NCI-H2171 treated with DMSO at 0.1 percent for 48 hours (cell line): ENCODE measurements at places on chromosomes 7 and 10.
A peak's percentile ranks its signal among the peaks of the same experiment; 100 is the strongest.

GRCh38 chr7:24737281-24737680, 20.0 kb downstream of the GSDME start:
- no peak for DNase-seq

DNA sequence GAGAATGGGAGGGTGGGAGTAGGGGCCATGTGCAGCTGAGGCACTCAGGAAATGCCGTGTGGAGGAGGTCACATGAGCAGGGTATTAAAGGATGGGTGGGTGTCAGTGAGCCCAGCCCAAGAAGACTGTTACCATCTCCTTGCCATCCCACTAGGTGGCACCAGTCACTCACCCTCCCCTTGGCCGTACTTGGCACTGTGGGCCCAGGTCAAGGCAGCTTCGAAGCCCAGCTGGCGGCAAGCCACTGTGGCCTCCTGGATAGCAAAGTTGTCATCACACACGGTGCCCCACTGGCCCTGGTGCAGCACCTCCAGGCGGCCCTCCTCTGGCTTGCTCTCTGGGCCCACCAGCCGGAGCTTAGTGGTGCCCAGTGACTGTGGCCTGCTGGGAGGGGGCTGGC, 5.4 kb downstream of the LOXL4 start:
- no peak for DNase-seq

GRCh38 chr10:119288574-119289001, 81.2 kb downstream of the GRK5 start:
- no peak for DNase-seq

- DNase-seq = no peak
Measured at GRCh38 chr10:84158061-84158460, 15.5 kb upstream of the GPR15LG start.

DNA sequence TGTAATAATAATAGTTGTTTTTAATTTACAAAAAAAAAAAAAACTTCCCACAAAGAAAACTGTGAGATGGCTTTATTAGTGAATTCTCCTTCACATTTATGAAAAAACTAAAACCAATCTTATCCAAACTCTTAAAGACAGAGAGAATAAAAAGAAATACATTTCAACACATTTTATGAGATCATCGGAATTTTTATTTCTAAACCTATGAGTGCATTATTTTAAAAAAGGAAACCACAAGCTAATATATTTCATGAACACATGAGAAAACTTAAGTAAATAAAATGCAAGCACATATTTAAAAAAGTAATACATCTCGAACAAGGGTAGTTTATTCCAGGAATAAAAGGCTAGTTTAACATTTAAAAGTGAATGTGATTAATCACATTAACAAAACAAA, 31.5 kb downstream of the C7orf25 start:
- no peak for DNase-seq

GRCh38 chr10:29610876-29611647, 23.7 kb downstream of the SVIL start:
- no peak for DNase-seq

DNA sequence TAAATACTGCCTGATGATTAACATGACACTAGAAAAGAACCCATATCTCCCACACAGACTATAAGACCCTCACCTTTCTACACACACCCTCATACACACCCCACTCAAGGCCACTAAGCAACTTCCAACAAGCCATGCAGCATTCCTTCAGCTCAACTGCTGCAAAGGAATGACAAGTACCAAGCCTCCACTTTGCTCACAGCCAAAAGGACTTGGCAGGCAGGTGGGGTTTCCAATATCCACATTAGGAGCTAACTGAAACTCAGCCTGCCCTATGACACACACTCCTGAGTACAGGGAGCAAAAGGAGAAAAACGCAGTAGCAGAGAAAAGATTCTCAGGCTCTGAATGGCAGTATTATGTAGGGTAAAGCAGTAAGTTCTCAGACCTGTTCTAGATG, 13.4 kb downstream of the USP54 start:
- DNase-seq = no peak

GRCh38 chr7:137269240-137269639, 74.3 kb downstream of the PTN start:
- no peak for DNase-seq

DNA sequence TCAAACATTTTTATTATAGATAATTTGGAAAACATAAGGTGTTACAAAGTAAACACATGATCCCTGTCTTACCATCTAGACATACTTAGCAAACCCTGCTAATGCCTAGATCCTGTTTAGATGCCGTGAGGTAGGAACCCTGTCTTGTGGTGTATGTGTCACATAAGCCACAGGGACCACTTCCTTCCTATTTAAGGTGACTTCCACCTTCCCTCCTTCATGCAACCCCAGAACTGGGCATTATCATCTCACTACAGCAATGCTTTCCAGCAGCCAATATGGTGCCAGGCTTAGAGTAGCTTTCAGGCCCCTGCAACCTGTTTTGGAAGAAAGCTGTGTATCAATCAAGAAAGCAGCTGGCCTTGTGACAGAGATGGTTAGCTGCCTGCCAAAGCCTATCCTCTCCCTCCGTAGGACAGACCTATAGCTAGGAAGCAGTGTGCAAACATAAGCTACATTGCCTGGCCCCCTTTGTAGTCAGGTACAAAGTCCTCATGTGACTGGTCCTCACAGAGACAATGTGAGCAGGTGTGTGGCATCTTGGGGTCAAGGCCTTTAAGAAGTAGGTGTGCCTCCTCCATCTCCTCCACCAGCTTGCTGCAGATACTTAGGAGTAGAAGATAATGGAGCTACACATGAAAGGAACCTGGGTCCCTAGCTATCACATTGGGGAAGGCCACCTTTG, 146.8 kb downstream of the SPAG6 start:
- no peak for DNase-seq

DNA sequence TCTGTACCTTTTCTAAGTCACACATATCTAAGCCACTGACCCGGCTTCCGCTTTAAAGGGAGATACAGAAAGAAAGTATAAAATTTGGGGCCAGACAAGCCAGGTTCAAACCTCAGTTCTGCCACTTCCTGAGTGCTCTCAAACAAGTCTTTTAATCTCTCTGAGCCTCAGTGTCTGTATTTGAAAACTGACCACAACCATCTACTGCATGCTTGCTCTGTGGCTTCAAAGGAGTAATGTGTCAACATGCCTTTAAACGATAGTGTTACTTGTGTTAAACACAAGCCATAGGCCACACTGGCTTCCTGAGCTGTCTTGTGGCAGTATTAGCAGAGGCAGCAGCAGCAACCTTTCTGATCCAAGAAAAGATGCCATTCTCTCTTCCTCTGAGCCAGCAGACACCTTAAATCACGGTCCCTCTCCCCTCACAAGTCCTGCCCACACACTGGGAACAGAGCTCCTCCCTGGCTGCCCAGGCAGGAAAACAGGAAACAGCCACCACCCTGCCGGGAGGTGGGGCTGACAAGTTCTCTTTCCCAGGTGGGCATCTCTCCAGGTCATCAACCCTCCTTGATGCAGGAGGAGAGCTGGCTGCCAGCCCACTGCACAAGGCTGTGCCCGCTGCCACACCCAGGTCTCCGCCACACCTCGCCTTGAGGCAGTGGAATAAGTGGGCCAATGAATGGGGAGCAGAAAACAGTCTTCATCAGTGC, 10.7 kb downstream of the HIP1 start:
- DNase-seq = peak; percentile 60

GRCh38 chr10:27911539-27911938, 87.3 kb downstream of the ODAD2 start:
- DNase-seq = no peak

GRCh38 chr10:117551330-117552155, 9.0 kb downstream of the EMX2 start:
- no peak for DNase-seq

- no peak for DNase-seq
Measured at GRCh38 chr10:34213193-34213804, 601.8 kb downstream of the PARD3 start.

DNA sequence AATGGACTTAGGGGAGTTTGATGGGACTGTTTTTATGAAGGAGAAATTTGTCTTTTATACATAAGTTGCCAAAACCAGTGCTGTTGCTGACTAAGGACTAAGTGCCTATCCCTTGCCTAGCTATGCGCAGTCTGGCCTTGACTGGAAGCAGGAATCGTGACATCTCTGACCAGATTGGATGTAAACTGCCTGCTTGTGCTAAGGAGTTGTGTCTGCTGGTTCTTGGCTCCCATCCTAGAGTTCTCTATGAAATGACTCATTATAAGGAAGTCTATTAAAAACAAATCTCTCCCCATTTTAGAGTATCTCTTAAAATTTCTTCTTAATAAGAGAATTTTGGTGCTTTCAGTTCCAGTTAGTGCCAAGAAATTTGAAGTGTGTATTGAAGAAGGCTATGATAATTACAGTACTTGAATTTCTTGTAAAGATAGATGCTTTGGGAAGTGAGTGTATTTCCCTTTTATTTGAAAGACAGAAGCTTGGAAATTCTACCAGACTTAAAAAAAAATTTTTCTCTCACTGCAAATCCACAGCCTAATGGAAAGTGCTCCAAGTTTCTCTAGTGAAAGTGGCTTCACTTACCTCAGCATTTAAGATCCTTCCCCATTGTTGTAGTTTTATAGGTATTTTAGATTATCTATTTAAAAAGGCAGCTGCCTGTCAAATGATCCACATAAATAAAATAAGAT, 77.6 kb downstream of the BICC1 start:
- DNase-seq = no peak

- DNase-seq = no peak
Measured at GRCh38 chr7:33666531-33666930, 238.8 kb upstream of the BMPER start.

DNA sequence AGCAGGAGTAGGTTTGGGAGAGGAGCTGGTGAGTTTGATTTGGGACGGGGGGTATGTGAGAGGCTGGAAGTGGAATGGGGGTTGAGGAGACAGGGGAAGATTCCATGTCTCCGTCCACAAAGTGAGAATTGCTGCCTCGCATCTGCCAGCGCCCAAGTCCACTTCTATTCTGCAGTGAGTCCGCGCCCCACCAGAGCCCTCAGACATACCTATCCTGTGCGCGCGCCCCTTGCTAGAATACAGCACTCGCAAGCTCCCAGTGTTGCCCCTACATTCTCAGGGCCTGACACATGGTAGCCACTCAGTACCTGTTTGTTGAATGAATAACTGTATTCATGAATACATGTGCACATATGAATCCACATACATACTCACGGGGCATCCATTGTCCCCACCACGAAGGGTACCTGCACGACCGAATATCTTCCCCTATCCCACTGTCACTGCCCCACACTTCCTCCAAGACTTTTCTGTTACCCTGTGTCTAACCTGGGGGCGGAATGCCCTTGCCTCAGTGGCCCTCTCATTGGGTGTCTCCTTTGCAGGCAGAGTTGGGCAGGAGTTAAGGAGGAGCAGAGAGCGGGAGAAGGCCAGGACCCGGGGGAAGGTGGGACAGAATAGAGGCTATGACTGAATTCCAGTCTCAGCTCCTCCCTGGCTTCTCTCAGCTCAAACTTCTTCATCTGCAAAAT, 19.9 kb downstream of the POLL start:
- DNase-seq = no peak

GRCh38 chr10:119546009-119546408, 3.5 kb upstream of the RGS10 start:
- no peak for DNase-seq

DNA sequence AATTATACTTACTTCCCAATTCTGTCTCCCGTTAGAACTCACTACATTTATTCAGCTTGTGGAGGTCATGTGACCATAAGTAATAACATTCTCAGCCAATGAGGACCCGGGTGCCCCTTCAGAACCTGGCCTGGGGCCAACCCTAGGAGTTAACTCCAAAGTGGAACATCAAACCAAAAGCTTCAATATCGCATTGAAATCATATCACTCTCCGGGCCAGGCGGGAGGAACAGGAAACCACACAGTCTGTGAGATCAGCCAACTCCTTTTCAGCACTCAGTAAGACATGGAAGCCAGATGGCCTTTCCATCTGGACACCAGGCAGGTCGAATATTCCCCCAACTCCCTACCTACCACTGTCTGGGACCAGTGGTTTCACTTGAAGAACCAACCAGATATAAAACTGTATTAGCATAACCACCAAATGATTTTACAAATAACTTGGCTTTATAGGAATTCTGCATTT, 5.5 kb downstream of the CREB3L2 start:
- DNase-seq = peak; percentile 89

DNA sequence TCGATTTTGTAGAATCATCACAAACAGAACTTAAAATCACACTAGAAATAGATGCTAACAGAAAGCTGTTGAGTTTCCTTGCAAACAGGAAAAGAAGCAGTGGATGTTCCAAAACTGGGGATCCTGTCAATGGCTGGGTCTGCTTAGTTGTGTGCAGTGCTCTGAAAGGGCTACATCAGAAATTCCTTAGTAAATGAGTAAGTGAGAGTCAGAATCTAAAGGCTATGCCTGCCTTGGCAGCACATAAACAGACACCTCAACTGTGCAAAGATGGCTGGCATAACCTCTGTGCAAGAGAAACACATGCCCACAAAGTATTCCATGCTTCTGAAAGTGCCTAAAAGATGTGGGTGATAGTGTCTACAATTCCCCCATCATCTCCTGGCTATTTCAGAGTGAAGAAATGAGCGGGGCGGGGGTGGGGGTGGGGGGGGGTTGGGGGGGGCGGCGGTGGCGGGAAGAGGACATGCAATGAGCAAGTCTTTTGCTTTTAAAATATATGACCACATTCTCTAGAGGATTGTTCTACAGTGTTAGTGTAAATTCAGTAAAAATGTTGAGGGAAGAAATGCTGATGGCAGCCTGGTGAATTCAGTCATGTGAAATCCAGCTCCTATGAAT, 138.1 kb upstream of the LAMB4 start:
- no peak for DNase-seq

DNA sequence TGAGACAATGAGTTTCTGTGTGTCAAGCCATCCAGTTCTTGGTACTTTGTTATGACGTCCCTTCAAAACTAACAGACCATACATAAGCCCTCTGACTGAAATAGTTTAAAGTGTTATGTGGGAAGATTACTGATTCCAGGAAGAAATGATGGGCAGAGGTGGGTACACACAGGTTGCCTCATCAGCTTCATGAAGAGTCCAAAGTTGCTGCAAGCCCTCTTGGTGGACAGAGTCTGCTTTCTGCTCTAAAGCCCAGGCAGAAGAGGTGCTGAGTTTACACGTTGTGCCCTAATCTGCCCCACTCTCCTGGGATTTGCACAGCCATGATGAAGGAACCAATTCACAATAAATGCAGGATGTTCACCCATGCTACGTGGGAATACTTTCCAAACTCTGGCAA, 187.4 kb downstream of the PARD3 start:
- DNase-seq = no peak

DNA sequence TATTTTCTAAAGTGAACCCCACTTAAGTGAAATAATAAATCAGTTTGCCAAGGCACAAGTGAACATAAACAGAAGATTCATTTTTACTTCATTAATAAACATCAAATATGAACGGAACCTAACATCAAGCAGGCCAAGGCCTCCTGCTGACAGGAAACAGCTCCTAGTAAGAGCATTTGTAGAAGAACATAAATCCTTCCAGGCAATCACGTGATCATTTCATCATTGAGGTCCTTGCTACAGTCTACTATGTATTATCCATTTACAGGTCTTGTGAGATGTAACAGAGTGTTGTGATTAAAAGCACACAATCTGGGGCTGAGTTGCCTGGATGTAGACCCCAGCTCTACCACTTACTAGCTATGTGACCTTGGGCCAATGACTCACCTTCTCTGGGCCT, 70.6 kb downstream of the CALD1 start:
- no peak for DNase-seq
